Dermis lymphatic vessel endothelial cell (primary cell): ENCODE measurements at places on chromosomes 6 and 20. TPM values are rescaled to one million over a fixed set of nuclear protein-coding genes. Genes with fewer than 3 reads are reported as not detected.

ERVFRD-1 gene
- total RNA-seq: not detected in 2 replicates

HDGFL1 gene
- total RNA-seq: not detected in 2 replicates

CNR1 gene
- under 0.01 TPM in 1 of 2 replicates, not detected in the other for total RNA-seq

TRERF1 gene
- under 0.01 TPM in 2 replicates for total RNA-seq

GPX5 gene
- total RNA-seq: not detected in 2 replicates

RIN2 gene
- 55.9 and 91.2 TPM in 2 replicates for total RNA-seq

SYCP2L gene
- total RNA-seq: not detected in 2 replicates

CFB gene
- 0.09 and 0.22 TPM in 2 replicates for total RNA-seq

PEDS1 gene
- 9.2 and 10.2 TPM in 2 replicates for total RNA-seq

COL20A1 gene
- not detected in 2 replicates for total RNA-seq

MOG gene
- not detected in 2 replicates for total RNA-seq

SMLR1 gene
- total RNA-seq: not detected in 2 replicates

USP49 gene
- 1.4 and 1.9 TPM in 2 replicates for total RNA-seq

RUNX2 gene
- under 0.01 TPM in 1 of 2 replicates, not detected in the other for total RNA-seq

PRPH2 gene
- total RNA-seq: 0.69 and 0.87 TPM in 2 replicates

COL12A1 gene
- total RNA-seq: 1.7 and 2.5 TPM in 2 replicates

SNX5 gene
- total RNA-seq: 55.7 and 79.8 TPM in 2 replicates

TRIM40 gene
- total RNA-seq: not detected in 2 replicates

FAM110A gene
- total RNA-seq: 2.3 and 2.6 TPM in 2 replicates

ASIP gene
- total RNA-seq: not detected in 2 replicates

EEF1A2 gene
- total RNA-seq: 5.8 and 7.9 TPM in 2 replicates

MBOAT1 gene
- total RNA-seq: 39.8 and 40.6 TPM in 2 replicates

DDO gene
- total RNA-seq: 3.6 and 4.3 TPM in 2 replicates

RBPJL gene
- total RNA-seq: not detected in 2 replicates

MOXD1 gene
- total RNA-seq: 0.22 TPM in 1 of 2 replicates, not detected in the other

RAET1E gene
- total RNA-seq: not detected in 2 replicates

HLA-DOB gene
- not detected in 2 replicates for total RNA-seq

FOXQ1 gene
- total RNA-seq: not detected in 2 replicates

HLA-F gene
- total RNA-seq: 14.8 and 21.6 TPM in 2 replicates

ARMH2 gene
- not detected in 2 replicates for total RNA-seq

MAS1 gene
- total RNA-seq: not detected in 2 replicates

MYT1 gene
- 0.09 and 0.33 TPM in 2 replicates for total RNA-seq
